Activated T-helper 1 cell treated with anti-CD3 and anti-CD28 coated beads, Interleukin-12 subunit alpha, Interleukin-12 subunit beta, Interleukin-2, Interleukin-4 antibody, amounts not matched to agents 30 ng/mL and 10 ng/mL and 1 ng/mL, durations not matched to agents 14 hours and 24 hours and 36 hours (primary cell): ENCODE measurements at places on chromosomes 11 and 22. TPM values are rescaled to one million over a fixed set of nuclear protein-coding genes. Genes with fewer than 3 reads are reported as not detected.

PIH1D2 gene
- total RNA-seq = 0.24 and 0.49 TPM in 2 replicates

DNA sequence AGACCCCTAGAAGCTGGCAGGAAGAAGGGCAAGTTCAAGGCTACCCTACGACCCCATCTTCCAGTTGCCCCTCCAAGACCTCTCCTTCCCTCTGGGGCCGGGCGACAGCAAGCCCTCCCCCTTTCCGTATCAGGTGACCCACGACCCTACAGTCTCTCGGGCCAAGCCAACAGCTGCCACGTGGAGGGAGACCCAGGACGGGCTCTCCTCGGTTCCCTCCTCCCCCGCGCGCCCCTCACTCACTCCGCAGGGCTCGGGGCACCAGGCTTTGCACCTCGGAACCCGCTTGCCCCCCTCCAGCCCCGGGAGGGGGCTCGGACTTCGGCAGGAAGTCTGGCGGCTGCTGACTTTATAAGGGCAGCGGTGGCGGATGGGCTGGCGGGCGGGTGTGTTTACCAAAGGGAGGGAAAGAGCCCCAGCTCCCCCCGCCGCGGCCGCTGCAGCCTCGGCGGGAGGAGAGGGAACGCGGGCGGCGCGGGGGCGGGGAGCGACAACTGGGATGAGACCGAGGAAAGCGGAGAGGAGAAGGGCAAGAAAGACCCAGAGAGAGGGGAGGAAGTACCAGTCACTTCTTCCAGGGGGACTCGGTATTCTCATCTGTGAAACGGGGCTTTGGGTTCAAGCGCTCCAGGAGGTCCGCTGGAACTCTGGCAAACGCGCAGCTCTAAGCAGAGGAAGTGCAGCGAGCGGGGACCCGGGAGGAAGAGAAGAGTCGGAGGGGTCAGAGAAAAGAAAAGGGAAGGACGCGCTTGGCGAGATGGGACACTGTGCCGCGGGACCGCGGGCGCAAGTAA, 767 bp downstream of the SLC43A1 start:
- peak overlapping the region; percentile 99 for H3K4me3 ChIP-seq
- no peaks in the 10 kb centered on the region for H3K36me3 ChIP-seq
- peaks cover 17% of the 10 kb centered on the region for H3K4me1 ChIP-seq
- H3K27me3 ChIP-seq = peaks cover 4% of the 10 kb centered on the region
- H3K27ac ChIP-seq = peak overlapping the region; percentile 94
- DNase-seq = peak; percentile 39

DNA sequence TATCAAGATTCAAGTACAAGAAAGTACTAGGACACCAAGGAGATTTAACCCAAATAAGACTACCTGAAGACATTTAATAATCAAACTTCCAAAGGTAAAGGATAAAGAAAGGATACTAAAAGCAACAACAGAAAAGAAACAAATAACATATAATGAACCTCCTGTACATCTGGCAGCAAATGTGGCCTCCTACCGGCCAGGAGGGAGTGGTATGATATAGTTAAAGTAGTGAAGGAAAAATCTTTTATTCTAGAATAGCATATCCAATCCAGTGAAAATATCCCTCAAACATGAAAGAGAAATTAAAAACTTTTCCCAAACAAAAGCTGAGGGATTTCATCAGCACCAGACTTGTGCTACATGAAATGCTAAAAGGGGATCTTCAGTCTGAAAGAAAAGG, 104.7 kb upstream of the GUCY1A2 start:
- H3K27ac ChIP-seq = no peak overlapping the region
- H3K4me3 ChIP-seq = no peak overlapping the region
- H3K36me3 ChIP-seq = no peaks in the 10 kb centered on the region
- no peak for DNase-seq

DNA sequence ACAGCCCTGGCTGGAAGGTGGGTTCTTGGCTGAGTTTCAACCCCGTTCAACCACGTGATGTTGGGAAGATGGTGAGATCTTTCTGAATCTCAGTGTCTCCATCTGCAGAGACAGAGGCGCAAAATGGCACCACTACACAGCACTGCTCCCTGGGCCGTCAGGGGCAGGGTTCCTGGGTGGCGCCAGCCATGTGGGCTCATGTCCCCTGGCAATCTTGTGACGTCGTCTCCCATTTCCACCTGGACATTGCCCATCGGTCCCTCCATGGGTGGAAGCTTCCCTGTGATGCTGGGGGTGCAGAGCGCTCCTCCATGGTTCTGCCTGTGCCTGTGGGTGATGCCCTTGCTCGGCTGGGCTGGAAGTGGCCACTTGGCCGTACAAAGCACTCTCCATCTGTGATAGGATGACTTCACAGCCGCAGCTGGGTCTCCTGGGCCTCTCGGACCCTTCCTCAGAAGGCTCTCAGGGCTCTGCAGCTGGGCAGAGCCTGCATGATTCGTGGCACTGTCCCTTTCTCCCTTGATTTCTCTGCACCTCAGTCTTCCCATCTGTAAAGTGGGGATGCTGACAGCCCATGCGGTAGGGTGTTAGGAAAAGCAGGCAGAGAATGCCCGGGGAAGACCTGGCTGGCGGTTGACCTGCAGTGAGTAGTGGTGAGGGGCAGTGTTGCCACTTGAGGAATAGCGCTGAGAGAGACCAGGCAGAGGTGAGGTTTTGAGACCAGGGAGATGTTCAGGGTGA, 35.2 kb downstream of the SMIM38 start:
- DNase-seq = no peak
- H3K4me3 ChIP-seq = no peak overlapping the region
- no peak overlapping the region for H3K27ac ChIP-seq
- H3K4me1 ChIP-seq = no peaks in the 10 kb centered on the region
- H3K27me3 ChIP-seq = no peaks in the 10 kb centered on the region
- H3K36me3 ChIP-seq = no peaks in the 10 kb centered on the region

GRCh38 chr22:29750559-29751538, 16.0 kb downstream of the ZMAT5 start:
- H3K4me3 ChIP-seq = no peak overlapping the region
- H3K4me1 ChIP-seq = peaks cover 14% of the 10 kb centered on the region
- no peak for DNase-seq
- peak overlapping the region; percentile 81 for H3K27ac ChIP-seq
- H3K36me3 ChIP-seq = peaks cover 18% of the 10 kb centered on the region
